ENCODE measurements at places on chromosomes 11 and 22.

DNA sequence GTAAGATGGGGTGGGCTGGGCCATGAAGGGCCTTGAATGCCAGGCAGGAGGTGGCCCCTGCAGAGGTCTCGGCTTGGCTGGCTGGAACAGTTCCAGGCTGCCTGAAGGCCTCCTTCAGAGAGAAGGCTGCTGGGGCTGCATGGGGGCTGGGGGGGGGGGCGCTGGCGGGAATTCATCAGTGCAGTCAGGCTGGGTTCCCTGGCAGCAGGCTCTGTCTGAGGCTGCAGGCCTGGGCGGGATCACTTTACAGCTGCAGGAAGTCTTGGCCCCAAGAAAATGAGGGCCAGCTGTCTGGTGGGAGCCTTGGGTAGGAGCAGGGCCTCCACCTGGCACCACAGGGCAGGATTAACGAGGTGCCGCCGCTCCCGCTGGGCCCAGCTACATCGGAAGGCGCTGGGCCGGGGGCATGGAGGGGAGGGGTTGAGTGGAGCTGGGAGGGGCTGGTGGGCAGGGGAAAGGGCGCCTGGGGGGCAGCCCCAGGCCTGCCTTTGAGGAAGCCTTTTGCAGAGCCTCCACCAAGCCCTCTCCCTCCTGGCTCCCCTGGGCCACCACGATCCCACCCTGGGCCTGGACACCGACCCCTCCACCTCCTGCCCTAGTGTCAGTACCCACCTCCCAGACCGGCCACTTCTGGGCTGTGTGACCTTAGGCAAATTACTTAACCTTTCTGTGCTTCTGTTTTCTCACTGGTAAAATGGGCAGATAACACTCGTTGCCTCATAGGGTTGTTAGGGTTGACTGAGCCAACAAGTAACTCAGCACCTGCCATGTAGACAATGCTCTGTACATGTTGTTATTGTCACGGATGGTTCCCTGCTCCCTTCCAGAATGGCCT is 31.0 kb upstream of the HMOX1 start:
- DNase-seq = peak; percentile 59

GRCh38 chr11:10032935-10033334 is 261.1 kb downstream of the SBF2 start:
- DNase-seq = no peak

DNA sequence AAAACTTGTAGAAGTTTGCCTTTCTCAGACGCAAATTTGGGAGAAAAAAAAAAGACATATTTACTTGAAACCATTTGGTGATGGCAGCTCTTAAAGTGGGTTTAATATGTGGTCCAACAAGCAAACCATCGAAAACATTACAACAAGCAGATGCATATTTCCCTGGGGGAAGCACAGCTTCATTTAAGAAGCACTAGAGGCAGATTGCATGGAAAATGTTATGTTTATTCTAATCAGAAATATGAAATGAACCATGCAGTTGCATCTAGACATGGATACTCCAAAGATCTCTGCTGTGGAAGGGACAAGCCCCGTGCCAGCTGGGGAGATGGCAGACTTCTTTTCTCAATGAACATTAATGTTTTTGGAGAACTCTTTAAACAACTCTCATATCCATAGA is 57.4 kb upstream of the PARVA start:
- DNase-seq = no peak

DNA sequence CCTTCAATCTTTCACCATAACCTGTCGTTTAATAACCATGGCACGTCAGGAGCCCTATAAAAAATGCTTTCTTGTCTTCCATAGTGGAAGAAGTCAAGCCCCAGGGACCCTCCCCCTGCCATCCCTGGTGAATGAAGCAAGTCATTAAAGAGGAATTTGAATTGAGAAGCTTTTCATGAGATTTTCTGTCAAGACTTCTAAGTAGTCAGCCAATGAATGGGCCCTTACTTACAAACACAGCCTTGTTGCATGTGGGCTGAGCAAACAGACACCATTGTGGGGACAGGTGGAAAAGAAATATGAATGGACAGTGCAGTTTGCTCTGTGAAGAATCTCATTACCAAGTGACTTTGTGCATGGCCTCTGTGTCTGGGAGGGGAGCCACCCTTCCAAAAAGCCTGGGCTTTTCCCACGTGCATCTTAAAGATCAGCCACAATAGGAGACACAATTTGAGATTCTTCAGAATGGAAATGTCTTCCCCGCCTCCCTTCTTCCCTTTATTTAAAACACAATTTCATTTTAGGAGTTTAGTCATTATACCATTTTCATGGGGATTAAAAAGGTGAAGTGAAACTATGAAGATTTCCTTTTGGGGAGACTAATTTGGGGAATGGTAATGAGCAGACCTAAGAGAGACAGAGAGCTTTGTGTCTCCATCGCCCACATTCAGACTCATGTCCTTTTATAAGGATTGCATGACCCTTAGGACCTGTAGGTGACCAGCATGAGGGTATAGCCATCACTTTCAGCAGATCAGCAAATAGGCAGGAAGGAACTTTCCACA is 152.0 kb downstream of the LRRC4C start:
- DNase-seq = no peak

DNA sequence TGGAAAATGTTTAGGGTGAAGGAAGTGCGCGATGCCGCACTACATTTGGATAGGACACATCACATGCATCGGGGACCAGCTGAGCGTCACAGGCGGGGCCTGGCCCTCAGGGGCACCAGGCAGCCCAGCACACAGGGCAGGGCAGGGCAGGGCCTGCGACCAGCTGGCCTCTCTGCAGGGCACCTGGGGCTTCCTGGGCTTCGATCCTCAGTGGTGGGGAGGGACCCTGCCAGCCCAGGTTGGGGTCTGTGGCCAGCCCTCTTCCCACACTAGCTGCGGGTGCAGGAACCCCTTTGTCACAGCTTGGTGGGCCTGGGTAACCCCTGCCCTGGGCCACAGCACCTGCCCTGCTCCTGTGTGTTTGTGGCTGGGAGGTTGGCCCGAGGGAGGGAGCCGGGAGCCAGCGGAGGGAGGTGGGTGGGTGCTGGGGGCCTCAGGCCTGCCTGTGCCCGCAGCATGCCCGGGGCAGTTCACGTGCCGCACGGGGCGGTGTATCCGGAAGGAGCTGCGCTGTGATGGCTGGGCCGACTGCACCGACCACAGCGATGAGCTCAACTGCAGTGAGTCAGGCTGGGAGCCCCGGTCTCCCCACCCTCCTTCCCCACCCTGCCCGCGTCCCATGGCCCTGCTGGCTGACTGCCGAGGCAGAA is 37.9 kb downstream of the ST14 start:
- no peak for DNase-seq

DNA sequence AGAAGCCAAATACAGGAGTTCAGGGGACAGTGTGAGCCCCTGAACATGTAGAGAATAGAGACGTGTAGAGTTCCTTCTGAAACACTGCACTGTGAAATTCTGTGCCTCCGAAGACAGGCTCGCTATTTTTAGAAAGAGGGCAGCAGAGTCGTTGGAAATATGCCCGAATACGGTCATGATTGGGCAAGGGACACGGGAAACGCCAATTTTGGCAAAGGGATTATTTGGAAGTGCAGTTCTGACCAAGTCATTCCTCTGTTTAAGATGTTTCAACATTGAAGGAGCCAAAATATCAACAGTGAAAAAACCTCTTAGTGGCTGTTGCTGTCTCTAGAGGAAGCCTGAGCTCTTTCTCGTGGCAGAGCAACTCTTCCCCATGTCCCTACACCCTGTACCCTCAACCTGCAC is 9.5 kb upstream of the CBX6 start:
- DNase-seq = no peak

Measured in hindlimb muscle (tissue), 1 donor.